ENCODE measurements at places on chromosomes 7 and 10.

DNA sequence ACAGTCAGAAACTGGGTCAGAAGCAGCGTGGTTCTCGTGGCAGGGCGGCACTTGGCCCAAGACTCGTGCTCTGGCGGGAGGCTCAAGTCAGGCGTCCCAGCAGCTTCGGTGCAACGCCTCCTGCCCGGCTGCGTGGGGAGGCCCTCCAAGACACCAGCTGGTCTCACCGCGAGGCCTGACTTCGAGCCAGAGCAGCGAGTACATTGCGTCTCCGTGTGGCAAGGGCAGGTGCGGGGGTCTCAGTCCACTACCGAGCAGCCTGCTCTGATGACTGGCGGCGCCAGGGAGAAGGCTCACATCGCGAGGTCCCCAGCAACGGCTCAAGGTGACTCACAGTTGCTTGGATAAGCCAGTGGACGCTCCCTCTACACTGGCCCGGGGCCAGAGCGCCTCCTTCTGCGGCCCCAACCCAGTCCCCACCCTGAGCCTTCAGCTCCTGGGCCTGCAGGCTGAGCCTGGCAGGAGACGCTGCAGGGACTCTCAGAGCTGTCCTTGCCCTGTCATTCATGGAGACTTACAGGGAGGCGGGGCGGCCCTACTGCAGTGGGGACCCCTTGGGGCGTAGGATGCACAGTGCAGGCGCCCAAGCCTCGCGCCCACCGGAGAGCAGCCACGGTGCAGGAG lies 41.9 kb upstream of the PRKAR1B start:
- no peak for DNase-seq

DNA sequence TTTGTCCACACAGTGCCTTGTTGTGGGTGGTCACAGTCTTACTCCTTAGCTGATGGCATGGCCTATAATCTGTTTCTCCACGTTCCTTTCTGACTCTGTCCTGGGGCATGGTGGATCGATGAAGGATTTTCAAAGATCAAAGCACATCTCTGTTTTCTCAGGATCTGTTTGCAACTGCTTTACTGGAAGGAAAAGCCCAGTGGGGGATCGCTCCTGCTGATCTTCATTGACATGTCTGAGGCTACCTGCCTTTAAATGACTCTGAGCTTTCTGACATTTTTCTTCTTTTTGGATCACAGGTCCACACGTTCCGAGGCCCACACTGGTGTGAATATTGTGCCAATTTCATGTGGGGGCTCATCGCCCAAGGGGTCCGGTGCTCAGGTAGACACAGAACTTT lies 68.0 kb upstream of the PRR15 start:
- no peak for DNase-seq

DNA sequence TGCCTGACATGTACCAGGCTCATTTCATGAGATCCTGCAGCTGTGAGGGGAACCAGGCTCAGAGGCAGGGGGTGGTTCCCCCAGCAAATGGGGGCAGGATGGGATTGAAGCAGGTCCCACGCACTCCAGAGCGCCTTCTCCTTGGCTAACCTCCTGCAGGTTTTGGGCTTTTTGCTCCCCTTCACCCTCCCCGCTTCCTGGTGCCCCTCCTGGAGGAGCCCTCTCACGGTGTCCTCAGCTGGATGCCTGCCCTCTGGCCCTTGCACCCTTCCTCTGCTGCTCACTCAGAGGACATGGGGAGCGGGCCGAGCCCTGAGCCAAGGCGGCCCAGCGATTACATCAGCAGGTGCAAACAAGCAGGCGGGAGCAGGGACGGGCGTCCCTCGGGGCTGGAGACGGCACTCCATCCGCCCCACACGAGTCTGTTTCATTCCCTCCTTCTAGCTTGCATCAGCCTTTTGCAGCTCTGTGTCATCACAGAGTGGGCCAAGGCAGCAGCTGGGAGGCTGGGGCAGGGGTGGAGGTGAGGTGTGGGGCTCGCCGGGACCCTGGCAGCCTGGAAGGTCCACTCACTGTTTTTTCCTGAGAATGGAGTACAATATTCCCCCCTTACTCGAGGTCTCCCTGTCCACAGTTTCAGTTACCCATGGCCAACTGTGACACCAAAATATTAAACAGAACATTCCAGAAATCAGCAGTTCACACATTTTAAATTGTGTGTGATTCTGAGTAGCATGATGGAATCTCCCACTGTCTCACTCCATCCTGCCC lies 52.7 kb upstream of the SLC29A3 start:
- no peak for DNase-seq

DNA sequence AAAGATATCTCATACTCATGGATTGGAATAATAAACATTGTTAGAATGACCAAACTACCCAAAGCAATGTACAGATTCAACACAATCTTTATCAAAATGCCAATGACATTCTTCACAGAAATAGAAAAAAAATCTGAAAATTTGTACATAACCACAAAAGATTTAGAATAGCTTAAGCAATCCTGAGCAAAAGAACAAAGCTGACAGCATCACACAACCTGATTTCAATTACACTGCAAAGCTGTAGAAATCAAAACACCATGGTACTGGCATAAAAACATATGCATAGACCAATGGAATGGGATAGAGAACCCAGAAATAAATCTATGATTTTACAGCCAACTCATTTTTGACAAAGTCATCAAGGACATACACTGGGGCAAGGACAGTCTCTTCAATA lies 130.0 kb upstream of the TMEM72 start:
- no peak for DNase-seq

- no peak for DNase-seq
Measured at GRCh38 chr7:4764402-4765007, 10.9 kb upstream of the AP5Z1 start.

DNA sequence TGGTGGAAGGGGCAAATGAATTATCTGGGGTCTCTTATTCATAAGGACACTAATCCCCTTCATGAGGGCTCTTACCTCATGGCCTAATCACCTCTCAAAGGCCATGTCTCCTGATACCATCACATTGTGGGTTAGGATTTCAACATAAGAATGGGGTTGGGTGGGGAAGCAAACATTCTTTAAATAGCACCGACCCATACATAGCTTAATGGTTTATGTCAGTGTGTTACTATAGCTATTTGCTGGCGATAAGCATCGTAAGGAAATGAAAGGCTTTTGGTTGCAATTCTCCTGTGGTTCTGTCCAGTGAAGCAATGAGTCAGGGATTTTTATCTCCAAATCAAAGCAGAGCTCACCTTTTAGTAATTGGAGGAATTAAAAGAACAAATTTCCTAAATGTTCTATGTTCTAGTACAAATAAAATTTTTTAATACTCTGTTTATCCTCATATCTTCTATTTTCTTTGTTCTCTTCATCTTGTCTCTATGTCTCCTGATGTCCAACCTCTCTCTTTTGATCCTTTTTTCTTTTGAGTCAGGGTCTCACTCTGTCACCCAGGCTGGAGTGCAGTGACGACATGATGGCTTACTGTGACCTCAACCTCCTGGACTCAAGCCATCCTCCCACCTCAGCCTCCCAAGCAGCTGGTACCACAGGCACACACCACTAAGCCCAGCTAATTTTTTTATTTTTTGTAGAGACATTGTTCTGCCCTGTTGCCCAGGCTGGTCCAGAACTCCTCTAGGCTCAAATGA lies 57.0 kb upstream of the GLCCI1 start:
- no peak for DNase-seq

- DNase-seq = no peak
Measured at GRCh38 chr7:7665031-7665430, 24.5 kb downstream of the UMAD1 start.

DNA sequence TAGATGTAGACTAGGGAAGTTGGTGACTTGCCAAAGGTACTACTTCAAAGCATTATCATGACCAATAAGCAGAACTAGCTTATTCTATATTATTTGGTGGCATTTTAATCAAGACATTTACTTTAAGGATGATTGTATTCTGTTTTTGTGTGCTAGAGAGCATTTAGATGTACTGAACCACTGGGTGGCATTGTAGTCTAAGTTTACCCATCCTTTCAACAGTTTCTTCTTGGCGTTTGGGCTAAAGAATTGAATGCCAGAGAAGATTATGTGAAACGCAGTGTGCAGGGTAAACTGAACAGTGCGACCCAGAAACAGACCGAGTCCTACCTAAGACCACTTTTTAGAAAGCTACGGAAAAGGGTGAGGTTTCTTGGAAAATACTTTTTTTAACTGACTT lies 26.8 kb downstream of the PRPF18 start:
- no peak for DNase-seq

- DNase-seq = no peak
Measured at GRCh38 chr7:2969398-2970306, 74.0 kb downstream of the CARD11 start.

- peak; percentile 77 for DNase-seq
Measured at GRCh38 chr10:72340510-72341261, 14.0 kb downstream of the DNAJB12 start.

- DNase-seq = peak; percentile 35
Measured at GRCh38 chr10:132419538-132420468, 22.8 kb downstream of the PWWP2B start.

- DNase-seq = peak; percentile 12
Measured at GRCh38 chr10:28411648-28412047, 108.8 kb upstream of the MPP7 start.

GRCh38 chr7:68470836-68471435 lies 1127.3 kb upstream of the AUTS2 start:
- no peak for DNase-seq

- no peak for DNase-seq
Measured at GRCh38 chr10:88113232-88113631, 249.8 kb downstream of the PTEN start.

DNA sequence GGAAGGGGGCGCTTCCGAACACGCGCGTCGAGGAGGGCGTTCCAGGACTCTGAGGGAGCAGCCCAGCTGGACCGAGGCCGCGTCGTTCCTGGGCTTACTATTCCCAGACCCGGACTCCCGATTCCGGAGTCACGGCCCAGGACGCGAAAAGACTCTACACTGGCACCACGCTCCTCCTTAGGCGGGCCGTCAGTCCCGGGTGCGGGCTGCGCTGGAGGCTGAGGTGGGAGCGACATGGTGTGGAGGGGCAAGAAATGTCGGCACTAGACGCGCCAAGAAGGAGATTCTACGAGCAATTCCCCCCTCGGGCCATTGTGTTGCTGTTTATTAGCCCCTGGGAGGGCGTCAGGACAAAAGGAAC lies 584 bp upstream of the RUNDC3B start:
- no peak for DNase-seq

Measured in GM20000 (cell line).